ENCODE measurements at places on chromosomes 4 and X.
A peak's percentile ranks its signal among the peaks of the same experiment; 100 is the strongest.

- DNase-seq, result peak; percentile 29
Measured at GRCh38 chr4:70577220-70577927, 14.7 kb upstream of the AMBN start.

GRCh38 chr4:127852661-127853060 lies 28.0 kb upstream of the PLK4 start:
- no peak for DNase-seq

DNA sequence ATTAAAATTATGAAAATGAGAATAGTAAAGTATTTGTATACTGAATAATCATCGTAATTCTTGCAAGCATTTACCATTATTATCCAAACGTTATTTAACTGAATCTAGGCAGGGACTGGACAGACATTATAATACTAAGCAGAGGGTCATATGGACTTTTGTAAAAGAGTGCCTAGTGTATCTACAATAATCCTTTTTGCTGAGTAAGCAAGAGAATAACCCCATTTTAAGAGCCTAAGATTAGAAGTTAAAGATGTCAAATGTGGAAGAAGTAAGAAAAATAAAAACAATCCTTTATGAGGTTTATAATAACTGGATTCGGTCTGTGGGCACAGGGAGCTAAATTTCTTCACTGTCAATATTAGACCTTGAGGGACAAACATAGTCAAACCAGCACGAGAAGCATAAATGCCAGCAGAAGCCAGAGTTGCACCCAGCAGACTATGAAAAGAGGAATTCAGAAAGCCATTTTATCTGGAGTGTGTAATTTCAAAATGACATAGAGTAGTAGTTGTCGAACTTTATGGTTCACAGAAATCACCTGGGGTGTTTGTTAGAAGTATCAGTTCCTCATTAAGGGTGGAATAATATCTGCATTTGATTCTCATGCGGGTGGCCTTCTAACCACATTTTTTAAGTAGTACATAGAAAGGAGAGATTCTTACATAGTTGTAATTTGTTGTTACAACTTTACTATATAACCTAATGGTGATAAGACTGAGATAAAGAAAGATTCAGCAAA lies 39.7 kb upstream of the DCLK2 start:
- DNase-seq, result no peak

- peak; percentile 34 for DNase-seq
Measured at GRCh38 chrX:12894074-12895030, 12.1 kb upstream of the TLR8 start.

GRCh38 chrX:128739539-128739938 lies 687.3 kb upstream of the ACTRT1 start:
- DNase-seq, result no peak

- no peak for DNase-seq
Measured at GRCh38 chr4:120874792-120875774, 47.4 kb downstream of the PRDM5 start.

DNA sequence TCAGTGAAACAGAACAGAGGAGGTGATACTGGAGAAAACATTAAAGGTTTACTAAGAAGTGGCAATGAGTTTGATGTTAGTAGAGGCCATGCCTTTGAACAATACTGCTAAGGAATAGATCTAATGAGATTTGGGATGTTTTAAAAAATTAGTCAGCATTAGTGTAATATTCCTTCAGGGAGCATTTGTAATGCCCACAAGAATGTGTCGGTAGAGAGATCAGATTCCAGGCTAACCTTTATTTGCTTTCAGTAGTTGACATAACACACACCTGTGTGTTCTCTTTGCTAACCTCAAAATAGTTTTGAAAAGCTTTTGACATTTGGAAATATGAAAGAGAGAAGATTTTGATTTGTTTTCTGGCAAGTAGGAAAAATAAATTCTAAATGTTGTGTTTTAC lies 328.8 kb downstream of the BMPR1B start:
- DNase-seq, result no peak

DNA sequence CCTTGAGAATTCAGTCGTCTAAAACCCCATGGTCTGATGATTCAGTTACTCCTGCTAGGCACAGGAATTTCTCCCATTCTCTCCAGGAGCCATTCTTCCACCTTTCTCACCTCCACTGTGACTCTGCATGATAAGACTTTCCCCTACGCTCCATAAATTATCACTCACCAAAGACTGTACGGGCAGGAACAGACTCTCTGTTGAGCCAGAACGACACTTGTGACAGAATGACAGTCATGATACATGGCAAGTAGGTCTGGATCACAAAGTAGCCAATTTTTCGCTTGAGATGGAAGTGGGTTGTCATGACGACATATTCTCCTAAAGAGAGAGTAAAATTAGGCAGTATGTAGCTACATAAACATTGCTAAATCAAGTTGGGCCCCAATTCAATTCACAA lies 59.1 kb upstream of the MAGEA10 start:
- no peak for DNase-seq

GRCh38 chr4:8033829-8034528 lies 94.3 kb upstream of the AFAP1 start:
- DNase-seq, result no peak

GRCh38 chr4:112185740-112186670 lies 40.8 kb downstream of the FAM241A start:
- no peak for DNase-seq

GRCh38 chr4:61200916-61201526 lies 895 bp downstream of the ADGRL3 start:
- DNase-seq, result peak; percentile 42

GRCh38 chr4:120659616-120660170 lies 262.8 kb downstream of the PRDM5 start:
- DNase-seq, result no peak

- no peak for DNase-seq
Measured at GRCh38 chr4:145043306-145043705, 54.7 kb downstream of the ANAPC10 start.

DNA sequence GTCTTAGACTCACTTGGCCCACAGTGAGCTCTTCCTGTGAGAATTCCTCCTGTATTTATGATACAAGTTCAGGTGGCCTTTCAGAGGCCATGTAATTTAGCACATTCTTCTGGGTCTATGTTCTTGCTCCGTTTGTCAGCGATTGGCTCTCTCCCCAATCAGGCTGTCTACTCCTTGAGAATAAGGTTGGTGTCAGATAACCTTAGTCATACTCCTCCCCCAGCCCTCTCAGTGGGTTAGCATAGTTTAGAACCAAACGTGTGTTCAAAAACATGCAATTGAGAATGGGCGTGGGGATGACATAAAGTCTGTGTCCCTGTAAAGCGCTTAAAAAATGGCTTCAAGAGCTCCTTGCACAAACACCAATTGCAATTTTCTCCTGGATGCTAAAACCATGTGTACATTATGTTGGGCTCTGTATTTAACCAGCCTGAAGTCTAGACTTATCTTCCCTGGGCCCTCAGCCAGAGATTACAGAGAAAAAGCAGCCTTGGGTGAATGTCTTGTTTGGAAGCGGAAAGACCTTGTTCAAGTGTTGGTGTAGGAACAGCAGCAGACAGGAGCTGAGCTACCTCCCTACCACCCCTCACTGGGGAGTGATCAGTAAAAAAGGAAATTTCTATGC lies 9.9 kb upstream of the CT47C1 start:
- DNase-seq, result peak; percentile 32

DNA sequence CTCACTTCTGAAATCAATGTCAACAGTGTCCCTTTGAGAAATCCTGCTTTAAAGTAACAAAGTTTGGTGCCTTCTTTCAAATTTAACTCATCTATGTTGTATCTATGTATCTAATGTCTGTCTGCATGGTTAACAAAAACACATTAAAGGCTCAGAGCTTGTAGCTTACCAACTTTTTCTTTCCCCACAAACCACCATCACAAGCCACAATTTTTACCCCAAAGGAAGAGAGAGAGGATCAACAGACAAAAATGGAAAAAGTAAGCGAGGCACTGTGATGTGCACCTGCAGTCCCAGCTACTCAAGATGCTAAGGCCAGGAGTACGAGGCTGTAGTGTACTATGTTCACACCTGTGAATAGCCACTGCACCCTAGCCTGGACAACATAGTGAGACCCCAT lies 17.2 kb downstream of the ATRX start:
- DNase-seq, result no peak

DNA sequence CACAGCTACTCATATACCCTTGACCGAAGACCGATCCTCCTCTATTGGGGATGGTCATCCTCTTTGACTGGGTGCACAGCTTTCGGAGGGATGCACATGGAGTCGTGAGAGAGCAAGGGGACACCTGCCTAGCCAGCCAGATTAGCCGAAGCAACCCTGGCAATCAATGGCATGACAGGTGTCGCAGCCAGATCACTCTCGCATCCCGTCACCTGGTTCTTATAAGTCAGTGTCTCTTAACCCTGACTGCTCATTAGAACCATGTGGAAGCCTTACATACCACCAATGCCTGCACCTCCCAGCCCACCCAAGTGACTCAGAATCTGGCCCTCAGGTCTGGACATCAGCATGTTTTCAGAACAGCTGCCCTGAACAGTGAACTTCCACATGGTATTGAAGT lies 249.7 kb downstream of the EVC2 start:
- DNase-seq, result no peak

GRCh38 chr4:56055027-56055977 lies 106.6 kb downstream of the CEP135 start:
- DNase-seq, result no peak

DNA sequence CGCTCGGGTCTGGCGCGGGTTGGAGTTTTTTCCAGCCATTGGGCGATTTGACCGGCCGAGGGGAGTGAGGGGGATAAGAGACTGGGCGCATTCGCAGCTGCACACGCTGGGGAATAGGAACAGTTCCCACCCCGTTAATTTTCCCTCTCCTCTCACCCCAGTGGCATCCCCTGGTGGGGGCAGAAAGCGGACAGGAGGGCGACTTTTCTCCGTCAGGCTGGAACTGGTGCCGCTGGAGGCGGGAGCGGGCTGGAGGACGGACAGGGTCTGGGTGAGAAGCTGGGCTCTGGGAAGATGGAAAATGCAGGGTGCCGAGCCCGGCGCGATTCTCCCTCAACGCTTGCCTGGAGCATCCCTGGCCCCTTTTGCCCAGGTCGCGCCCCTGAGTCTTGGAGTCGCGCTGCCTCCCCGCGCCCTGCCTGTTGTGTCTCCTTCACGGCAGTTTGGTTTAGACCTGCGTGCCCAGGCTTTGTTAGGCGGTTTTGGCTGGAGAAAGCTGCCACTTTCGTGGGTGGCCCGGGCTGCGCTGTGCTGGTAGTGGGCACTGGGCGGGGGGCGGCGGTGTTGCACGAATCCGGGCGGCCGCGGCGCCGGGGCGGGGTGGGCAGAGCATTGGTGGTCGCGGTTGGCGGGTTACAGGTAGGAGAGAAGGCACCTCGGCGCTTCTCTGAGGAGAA lies 2.0 kb downstream of the ADGRL3 start:
- DNase-seq, result peak; percentile 22

GRCh38 chr4:175790083-175790482 lies 22.0 kb downstream of the GPM6A start:
- no peak for DNase-seq

- peak; percentile 10 for DNase-seq
Measured at GRCh38 chrX:3815896-3816664, 102.6 kb upstream of the PRKX start.

DNA sequence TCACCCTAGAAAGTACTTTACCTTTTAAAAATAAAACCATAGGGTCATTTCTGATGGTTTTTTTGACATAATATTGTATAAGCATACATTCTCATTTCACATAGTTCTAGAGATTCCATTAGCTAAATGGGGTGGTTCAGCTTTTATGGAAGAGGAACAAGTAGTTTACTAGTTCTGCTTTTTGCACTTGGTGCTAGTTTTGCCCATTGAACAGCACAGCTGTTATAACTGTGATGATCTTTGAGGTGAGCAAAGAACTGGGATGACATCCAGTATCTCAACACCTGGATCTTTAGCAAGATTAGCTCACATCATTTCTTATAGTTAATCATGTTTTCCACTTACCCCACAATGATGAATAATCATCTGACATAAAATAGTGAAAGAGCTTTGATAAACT lies 40.9 kb downstream of the MOB1B start:
- DNase-seq, result no peak

- DNase-seq, result no peak
Measured at GRCh38 chr4:131509521-131509920, 1639.6 kb upstream of the PCDH10 start.

DNA sequence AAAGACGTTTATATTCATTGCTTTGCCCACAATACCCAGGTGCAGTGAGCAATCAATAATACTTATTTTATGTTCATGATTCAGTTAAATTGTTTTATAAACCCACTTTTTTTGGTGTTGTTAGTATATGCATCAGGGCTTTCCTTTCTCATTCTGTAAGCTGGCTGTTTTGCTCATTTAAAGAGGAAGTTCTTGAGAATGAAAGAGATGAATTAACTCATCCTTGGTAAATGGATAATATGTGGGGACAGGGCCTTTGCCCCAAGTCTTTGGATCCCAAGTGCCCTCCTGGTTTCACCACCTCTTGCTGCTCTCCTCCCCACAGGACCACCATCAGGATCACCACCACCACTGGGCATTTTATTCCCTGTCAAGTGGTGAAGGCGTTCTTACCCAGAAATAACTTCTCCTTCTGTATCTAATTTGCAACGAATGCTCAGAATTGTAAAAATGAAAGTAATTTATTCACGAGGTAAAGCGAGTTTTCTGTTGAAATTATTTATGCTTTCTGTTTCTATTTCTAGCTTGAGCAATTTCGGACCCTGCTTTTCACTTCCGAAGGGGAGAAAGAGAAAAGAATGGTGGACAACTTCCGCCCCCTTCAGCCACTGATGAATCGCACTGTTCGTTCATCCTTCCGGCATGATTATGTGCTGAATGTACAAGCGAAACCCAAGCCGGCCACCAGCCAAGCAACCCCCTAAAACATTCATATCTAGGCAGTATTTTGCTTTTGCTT lies 8.2 kb upstream of the ZRSR2 start:
- no peak for DNase-seq

- no peak for DNase-seq
Measured at GRCh38 chr4:1595789-1596325, 88.3 kb downstream of the FAM53A start.

DNA sequence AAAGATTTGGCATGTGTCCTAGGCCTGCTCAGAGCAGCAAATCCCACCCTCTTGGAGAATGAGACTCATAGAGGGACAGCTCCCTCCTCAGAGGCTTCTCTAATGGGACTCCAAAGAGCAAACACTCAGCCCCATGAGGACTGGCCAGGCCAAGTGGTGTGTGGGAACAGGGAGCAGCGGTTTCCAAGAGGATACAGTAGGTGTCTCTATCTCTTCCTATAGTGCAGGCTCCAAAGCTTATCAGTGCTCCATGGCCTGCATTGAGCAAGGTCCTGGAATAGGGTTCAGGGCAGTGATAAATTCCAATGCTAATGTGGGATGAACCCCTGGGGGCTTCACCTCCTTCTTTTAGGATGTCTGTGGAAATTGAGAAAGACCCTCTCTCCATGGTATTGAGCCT lies 15.7 kb upstream of the MAGEA10 start:
- no peak for DNase-seq

- DNase-seq, result no peak
Measured at GRCh38 chr4:37008199-37008598, 236.3 kb upstream of the NWD2 start.

All from HEK293T (cell line).